HCT116 (cell line): ENCODE measurements at places on chromosomes 3 and 15.
A peak's percentile ranks its signal among the peaks of the same experiment; 100 is the strongest.

- DNase-seq: no peak
Observed at GRCh38 chr3:52494886-52495495, at the start of gene STAB1. Gene STAB1, plus strand, starts transcription at chr3:52495338. Its CDS starts 76 bp downstream, at chr3:52495414.

GRCh38 chr3:56795829-56796185 is 5.9 kb downstream of the ARHGEF3 start:
- no peak for DNase-seq

DNA sequence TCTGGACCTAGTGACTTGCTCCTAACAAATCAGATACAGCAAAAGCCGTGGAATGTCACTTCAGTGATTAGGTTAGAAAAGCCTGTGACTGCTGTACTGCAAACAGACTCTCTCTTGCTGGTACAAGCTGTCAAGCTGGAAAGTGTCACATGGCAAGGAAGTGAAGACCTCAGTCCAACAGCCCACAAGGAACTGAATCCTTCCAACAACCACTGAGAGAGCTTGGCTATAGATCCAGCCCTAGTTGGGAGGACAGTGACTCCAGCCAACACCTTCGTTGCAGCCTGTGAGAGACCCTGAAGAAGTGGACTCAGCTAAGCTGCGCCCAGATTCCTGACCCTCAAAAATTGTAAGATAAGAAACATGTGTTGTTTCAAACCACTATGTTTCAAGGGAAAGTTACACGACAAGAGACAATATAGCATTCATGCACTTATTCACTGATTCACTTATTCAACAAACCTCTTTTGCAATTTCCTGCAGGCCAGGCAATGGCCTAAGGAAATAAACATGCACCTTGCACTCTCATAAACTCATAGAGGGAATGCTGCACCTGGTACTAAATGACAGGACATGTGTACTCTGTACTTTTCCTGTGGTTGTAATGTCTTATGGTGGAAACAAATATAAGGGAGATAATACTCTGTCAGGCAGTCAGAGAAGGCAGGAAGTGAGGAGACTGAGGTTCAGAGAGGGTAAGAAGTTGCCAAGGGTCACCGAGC is 142.9 kb downstream of the CADPS start:
- no peak for DNase-seq

- no peak for DNase-seq
Observed at GRCh38 chr3:30006111-30006510, 600.3 kb upstream of the TGFBR2 start.

DNA sequence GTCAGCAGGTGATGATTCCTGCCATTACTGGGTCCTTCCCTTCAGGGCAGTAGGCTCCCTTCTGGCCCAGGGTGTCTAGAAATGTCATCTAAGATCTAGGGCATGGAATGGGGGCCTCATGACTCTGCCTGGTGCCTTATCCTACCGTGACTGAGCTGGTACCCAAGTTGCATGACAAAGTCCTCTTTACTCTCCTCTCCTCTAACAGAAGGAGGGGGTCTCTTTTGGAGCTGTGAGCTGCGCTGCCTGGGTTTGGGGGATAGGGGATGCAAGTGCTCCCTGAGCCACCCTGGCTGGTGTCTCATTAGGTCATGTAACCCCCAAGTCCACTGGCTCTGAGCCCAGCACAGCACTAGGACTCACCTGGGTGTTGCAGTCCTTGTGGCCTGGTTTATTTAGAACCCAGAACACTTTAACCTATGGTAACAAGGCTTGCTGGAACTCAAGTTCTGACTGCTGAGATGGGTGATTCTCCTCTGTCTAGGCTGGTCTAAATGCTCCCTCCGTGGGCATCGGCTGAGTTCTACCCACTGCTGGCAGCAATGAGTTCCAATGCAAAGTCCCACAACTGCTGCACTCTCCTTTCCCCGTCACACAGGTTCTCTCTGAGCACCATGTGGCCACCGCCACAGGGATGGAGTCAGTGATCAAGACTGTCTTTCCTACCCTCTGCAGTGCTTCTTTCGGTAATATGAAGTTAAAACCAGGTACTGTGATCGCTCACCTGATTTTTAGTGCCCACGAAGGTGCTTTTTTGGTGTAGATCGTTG is 34.0 kb downstream of the XXYLT1 start:
- no peak for DNase-seq

DNA sequence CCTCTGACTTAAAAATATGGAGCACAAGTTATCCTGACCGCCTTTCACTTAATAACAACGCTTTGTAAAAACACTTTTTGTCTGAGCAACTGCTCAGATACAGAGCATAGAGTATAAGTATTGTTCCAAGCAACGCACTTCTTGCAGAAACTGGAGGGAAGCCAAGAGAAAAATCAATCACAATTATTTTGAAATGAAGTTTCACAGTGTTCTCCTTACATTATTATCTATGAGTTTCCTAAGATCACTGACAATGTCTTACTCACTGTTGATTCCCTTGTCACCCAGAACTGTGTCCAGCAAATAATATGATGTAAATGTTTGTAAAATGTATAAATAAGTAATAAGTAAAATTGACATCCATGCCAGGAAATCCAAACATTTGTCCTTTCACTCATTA is 184.6 kb upstream of the GPR149 start:
- no peak for DNase-seq

DNA sequence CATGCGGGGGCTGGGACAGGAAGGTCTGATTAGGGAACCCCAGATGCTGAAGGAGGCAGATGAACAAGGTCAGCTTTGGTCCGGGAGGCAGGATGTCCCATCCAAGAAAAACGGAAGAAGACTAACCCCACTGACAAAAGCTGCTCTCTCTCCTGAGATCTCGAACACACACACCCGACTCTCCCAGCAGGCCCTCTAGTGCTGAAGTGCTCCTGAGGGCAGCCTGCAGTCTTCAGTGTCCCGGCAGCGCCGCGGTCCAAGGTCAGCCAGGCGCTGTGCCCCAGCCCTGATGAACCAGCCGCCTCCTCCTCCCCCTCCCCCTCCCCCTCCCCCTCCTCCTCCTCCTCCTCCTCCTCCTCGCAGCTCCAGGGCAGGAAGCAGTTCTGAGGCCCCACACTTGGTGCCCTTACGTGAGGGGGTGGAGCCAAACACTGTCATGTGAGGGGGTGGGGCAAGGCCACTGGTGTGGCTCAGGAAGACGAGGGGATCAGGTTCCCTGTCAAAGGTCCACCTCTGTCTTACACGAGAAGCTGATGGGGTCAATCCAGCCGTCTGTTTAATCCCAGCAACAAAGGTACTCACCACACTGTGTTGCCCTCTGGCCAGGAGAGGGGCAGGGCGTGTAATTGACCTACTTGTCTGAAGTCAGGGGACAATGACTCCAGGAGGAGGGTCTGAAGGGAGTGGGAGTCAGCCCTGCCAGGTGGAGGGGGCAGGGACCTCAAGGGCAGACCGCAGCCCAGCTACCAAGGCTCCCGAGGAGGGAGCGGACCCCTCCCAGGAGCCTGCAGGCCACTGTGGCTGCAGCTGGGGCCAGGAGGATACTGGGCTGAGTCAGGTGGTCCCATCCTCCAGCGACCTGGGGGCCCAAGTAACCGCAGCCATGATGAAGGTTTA is 34.3 kb downstream of the PRR23E start:
- DNase-seq: peak; percentile 34

DNA sequence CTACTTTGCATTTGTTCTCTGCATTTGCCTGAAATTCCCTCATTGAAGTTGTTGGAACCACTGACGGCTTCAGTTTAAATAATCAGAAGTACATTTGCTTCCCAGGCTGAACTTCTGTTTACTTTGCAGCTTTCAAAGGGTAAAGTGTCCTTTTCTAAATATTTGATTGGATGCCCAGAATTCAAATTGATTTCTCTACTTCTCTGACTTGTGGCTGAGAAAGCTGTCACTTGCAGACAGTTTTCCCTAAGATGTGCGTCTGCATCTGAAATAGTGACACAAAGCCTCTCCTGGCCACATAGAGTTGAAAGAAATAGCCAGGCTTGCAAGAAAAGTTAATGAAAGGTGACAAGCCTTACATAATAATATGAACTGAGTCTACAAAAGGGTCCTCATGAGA is 299.6 kb downstream of the THSD4 start:
- DNase-seq: no peak

- DNase-seq: no peak
Observed at GRCh38 chr3:183472155-183472554, 43.7 kb upstream of the MCF2L2 start.

- DNase-seq: no peak
Observed at GRCh38 chr15:36903922-36904556, 196.3 kb downstream of the MEIS2 start.

GRCh38 chr3:138899351-138899991 is 47.5 kb downstream of the FOXL2 start:
- no peak for DNase-seq
